MV-4-11 (cell line): ENCODE measurements at places on chromosomes 3 and 15.

- no peak for DNase-seq
Observed at GRCh38 chr3:13073326-13074005, at the start of gene IQSEC1. Gene IQSEC1 (minus strand): TSS chr3:13073429. CDS start chr3:13073014, 415 bp downstream.

DNA sequence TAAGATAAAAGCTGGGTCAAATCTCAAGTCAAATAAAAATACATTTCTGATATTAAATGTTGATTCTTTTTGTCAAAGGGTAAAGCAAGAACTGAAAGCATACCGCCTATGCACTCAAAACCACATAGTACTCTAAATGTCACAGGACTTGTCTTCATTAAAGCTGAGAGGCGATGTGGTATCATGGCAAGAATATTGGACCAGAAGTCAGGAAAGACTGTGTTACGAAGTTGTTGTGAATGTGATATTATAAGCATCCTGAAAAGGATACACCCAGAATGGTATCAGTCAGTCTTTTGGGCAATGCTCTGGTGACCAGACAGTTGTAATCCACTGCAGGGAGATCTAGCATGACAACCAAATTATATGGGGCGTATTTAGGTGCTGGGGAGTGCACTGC is 33.8 kb downstream of the TIGIT start:
- no peak for DNase-seq

- no peak for DNase-seq
Observed at GRCh38 chr3:165635791-165636683, 201.2 kb downstream of the BCHE start.

DNA sequence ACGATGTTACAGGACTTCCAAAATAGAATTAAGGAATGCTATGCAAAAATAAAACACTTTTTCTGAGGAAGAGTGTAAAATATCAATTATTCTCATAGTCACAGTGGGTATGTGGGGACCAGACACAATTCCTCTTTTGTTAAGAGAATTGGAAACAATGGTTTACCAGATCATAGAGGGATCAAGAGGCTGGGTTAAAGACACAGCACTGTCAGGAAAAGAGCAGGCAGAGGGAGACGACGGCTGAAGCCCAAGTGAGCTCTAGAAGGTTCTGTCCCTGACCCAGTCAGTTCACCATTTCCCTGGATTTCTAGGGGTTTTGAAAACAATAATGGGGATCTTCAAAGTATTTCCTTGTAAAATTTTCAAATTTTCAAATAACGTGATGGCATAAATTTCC is 54.0 kb upstream of the POLR2M start:
- no peak for DNase-seq

- DNase-seq: no peak
Observed at GRCh38 chr15:31153531-31153930, 52.0 kb upstream of the TRPM1 start.

- no peak for DNase-seq
Observed at GRCh38 chr15:60822403-60822802, 343.5 kb upstream of the ICE2 start.

GRCh38 chr15:66394915-66395314 is 8.2 kb downstream of the MAP2K1 start:
- DNase-seq: no peak

GRCh38 chr3:113736548-113737089 is 9.4 kb downstream of the NAA50 start:
- peak; percentile 66 for DNase-seq

DNA sequence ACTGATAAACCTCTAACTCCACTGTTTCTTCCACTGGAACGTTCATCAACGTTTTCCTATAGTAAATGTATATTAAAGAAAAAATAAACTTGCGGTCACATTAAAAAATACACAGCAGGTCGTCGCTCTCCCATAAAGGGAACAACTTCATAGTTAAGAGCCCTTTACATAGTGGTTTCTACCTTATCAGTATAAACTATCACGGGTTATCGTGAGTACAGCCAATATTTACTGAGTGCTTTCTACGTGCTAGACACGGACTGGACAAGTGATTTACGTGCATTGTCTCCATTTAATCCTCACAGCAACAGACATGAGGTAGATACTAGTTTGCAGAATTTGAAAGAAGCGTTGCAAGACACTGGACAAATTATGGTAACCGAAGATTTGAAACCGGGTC is 964 bp upstream of the TASOR start:
- DNase-seq: no peak

- peak; percentile 69 for DNase-seq
Observed at GRCh38 chr3:53252096-53252946, 3.5 kb downstream of the TKT start.

DNA sequence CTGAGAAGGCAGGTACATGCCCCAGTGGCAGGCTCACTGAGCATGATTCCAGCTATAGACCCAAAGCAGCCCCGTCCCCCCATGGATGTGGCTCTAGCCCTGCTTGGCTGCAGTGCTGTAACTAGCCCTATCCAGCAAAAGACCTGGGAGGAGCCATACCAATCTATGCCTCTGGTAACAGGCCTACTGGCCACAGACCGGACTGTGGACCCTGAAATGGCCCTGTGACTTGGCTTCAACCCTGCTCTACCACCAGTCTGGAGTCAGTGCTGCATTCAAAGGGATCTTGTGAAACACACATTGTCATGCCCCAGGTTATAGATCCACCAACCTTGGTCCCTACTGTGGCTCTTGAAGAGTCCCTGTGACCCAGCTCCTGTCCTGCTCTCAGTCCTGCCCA is 46.7 kb downstream of the OXSM start:
- no peak for DNase-seq
